ENCODE measurements at places on chromosomes 7 and 10.

DNA sequence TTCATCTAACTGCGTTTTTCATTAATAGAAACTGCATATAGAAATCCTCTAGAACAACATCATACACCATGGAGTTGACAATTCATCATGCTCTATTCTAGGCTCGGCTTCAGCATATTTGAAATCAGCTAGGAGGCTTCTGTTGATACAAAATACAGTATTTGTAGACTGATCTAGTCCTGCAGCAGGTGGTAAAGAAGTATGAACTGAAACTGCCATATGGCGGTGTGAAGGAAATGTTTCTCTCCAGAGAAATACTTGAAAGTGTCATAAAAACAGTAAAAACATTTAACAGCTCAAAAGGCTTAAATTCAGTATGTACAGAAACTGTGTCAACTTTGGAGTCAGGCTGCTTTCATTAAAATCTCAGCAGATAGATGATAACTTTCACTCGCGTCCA lies 32.0 kb upstream of the MYO3A start:
- no peak for DNase-seq

DNA sequence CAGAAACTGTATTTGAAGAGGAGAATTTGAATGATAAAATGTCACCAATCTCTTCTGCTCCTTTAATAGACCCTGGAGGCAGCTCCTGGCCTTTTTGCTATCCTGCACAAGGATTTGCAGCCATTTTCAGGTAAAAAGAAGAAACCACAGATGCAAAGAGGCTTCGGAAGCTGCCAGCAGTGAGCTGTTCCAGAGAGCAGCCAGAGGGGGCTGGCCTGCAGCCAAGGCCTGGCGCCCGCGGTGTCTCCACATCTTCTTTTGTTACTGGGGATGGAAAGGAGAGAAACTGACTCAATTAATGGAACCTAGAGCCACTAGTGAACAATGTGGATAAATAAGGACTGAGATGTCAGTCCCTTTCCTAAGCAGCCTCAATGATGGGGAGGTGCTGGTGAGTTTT lies 23.9 kb upstream of the GPR26 start:
- DNase-seq, result no peak

DNA sequence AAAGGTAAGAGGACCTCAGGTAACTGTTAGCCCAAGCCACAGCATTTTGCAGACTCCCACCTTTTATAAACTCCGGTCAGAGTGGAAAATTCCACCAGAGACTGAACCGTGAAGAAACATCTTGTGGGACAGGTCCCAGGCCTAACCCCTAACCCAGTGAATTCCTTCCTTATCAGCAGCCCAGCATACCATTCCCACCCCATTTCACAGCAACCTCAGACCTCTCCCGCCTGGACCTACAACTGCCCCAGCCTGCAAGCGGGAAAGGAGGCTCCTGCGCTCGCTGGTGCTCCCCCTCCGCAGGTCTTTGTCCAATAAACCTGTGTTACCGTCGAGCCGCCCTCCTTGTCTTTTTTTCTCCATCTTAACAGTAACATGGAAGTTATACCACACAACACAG lies 736.6 kb downstream of the MAGI2 start:
- no peak for DNase-seq

DNA sequence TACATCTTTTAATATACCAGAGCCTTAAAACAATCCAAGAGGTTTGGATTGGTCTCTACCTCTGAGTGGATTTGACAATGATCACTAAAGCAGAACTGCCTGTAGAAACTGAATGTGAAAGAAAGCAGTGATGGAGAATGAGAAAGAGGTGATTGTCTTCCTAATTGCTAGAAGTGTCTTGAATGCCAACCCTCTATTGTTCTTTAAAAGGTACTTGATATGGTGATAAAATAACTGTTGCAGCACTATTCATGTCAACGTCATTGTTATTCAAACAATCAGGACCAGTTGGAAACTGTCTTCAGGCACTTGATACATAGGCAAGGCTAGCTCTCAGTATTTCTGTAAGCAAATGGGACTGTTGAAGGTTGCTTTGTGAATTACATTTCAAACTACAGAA lies 47.9 kb upstream of the ITPRID1 start:
- no peak for DNase-seq

DNA sequence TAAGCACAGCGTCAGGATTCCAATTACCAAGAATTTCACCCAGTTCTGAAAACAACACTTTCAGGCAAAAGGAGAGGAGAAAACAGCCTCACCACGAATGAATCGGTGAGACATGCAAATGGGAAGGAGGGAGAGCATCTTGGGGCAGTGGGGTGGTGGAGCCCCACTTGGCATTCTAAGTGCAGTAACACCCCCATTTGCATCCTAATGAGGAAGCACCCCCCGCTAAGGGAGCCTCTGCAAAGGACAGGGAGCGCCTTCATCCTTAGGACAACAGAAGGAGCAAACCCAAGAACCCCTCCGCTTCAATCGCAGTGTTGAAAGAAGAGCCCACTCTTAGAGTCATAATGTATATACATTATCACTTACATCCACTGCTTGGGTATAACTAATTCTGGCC lies 46.8 kb downstream of the NRAP start:
- DNase-seq, result no peak

- DNase-seq, result no peak
Measured at GRCh38 chr10:89853781-89854191, 152.4 kb downstream of the KIF20B start.

- no peak for DNase-seq
Measured at GRCh38 chr10:63866075-63866746, 345.0 kb downstream of the REEP3 start.
